ENCODE measurements at places on chromosomes 11 and 22.

GRCh38 chr11:130624971-130625544 is 176.6 kb downstream of the ADAMTS15 start:
- DNase-seq, result no peak

GRCh38 chr22:42247596-42247995 is 22.9 kb downstream of the TCF20 start:
- DNase-seq, result no peak

DNA sequence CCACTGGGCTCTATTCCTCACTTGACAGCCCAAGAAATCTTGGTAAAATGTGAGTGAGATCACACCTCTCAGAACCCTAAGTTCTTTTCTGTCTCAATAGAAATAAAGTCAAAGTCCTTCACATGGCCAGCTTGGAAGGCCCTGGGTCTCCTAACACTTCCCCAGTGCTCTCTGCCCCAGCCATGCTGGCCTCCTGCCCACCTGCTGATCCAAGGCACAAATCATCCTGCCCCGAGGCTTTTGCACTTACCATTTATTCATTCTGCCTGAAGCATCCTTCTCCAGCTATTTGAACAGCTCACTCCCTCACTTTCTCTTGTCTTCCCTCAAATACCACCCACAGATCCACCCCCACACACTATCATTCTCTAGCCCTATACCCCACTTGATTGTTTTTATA is 26.4 kb downstream of the ISX start:
- DNase-seq, result no peak

- no peak for DNase-seq
Observed at GRCh38 chr11:72316984-72317383, 73.0 kb upstream of the PHOX2A start.

GRCh38 chr11:130180491-130180890 is 20.9 kb downstream of the ST14 start:
- DNase-seq, result no peak

DNA sequence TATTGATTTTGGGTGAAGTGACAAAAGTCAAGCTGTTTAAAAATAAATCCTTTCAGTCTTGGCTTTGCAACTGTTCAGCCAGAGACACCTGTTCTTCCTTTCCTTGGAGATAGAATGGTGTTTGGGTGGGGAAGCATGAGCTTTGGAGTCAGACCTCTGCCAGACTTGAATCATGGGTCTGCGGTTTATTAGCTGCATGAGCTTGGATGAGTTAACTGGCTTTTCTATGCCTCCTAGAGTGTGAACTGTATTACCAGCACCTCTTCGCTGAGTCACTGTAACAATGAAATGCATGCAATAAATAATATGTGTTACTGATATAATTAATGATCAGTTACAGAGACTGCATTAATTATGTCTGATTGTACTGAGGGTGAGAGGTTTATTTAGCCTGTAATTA is 13.5 kb upstream of the MYEOV start:
- DNase-seq, result no peak

GRCh38 chr11:93213622-93214021 is 15.8 kb upstream of the SLC36A4 start:
- DNase-seq, result no peak

- no peak for DNase-seq
Observed at GRCh38 chr11:2251138-2251537, 19.2 kb downstream of the ASCL2 start.

DNA sequence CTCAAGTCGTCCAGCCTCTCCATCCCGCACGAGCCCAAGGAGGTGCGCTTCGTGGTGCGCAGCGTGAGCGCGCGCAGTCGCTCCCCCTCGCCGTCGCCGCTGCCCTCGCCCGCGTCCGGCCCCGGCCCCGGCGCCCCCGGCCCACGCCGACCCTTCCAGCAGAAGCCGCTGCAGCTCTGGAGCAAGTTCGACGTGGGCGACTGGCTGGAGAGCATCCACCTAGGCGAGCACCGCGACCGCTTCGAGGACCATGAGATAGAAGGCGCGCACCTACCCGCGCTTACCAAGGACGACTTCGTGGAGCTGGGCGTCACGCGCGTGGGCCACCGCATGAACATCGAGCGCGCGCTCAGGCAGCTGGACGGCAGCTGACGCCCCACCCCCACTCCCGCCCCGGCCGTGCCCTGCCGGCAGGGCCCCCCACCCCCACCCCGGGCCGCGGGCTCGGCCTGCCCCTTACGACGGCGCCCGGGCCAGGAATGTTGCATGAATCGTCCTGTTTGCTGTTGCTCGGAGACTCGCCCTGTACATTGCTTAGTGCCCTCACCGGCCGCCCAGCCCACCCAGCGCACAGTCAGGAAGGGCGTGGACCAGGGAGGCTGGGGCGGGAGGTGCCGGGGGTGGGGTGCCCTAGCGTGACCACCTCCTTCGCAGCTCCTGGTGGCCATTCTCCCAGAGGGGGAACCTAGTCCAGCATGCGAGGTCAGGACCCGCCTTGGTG is 6.9 kb upstream of the ACR start:
- no peak for DNase-seq

GRCh38 chr22:27223317-27224177 is 566.2 kb downstream of the MIAT start:
- DNase-seq, result no peak

GRCh38 chr11:10891151-10891720 is 33.4 kb upstream of the ZBED5 start:
- no peak for DNase-seq

GRCh38 chr22:44127356-44127755 is 53.4 kb upstream of the PARVG start:
- no peak for DNase-seq

Data from NCI-H1092 (cell line).